ENCODE measurements at places on chromosomes 6 and 20. TPM values are rescaled to one million over a fixed set of nuclear protein-coding genes. Genes with fewer than 3 reads are reported as not detected.

- DNase-seq: no peak
Observed at GRCh38 chr6:128446497-128446896, 73.9 kb downstream of the PTPRK start.

Gene EEF1A2
- 20.5 TPM for total RNA-seq

GRCh38 chr6:42781546-42781795 is 381 bp upstream of the BICRAL start:
- no peak for DNase-seq

GRCh38 chr6:116450769-116451740 is 10.1 kb upstream of the CALHM6 start:
- DNase-seq: peak; percentile 24

Gene CDS2
- 25.2 TPM for total RNA-seq

- no peak for DNase-seq
Observed at GRCh38 chr20:20702330-20703245, 9.9 kb downstream of the RALGAPA2 start.

DNA sequence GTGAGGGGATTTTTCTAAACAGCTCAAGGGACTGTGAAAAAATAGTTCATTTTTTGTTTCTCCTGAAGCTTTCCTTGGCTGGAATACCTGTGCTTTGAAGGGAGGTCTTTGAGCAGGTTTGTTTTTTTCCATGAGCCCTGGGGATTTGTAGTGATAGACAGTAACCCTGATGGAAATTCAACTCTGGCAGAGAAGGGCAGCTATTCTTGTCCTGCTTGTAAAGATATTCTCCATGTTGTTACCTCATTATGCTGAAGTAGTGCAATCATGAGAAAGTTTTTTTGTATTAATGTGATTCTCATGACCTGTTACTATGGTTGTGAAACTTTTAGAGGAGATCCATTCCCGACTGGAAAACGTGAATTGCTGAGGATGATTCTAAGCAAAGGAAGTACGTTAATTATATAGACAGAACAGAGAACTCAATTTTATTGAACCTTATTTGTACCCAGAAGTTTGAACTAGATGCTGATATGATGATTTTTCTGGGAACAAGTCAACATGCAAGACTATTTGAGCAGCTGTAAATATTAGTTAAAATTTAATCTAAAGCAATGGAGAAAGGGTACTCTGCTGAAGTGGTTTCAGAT is 12.5 kb downstream of the UTRN start:
- DNase-seq: no peak

DNA sequence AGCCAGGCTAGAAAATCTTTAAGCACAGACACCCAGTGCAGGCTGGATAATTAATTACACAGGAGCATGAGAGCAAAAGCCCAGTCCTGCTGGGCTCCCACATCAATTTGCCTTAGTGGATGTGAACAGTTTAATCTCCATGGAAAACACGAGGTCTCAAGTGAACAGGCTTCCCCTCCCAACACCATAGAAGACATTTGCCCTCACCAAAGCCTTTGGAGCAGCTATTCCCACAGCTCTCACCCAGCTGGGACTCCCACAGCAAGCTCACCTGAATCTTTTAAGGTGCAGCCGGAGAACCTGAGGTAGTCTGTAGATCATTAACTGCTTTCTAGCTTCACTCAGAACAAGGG is 12.0 kb downstream of the TOMM6 start:
- no peak for DNase-seq

DNA sequence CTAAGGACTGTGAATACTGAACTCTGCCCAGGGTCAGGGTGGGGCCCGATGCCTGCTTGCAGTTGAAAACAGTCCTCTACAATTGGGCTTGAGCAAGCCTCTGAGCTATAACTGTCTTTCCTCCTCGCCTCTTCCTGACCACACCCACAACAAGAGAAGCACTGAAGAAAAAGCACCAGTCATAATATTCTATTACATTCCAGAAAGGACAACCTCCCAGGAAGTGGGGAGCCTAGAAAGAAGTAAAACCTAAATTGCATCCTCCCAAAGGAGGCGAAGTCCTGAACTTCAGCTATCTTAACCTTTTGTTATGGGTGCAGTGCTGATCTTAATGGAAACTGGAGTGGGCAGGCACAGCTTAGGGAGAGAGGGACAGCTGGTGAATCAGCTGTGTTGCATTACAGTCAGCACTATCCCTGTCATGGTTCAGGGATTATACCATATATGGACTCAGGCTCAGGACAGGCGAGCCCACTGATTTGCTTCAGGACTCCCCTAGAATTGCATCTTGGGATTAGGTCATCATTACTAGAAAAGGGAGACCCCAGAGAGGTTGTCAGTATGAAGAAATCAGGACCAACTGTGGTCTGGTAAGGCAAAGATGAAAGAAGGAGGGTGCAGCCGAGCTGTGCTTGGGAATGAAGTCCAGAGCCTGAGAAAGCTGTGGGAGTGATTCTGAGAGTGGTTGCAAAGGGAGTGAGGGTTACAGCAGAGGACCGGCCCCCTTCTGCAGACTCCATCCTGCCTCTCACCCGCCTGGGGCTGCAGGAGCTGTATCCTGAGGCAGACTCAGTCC is 18.3 kb upstream of the TRAM2 start:
- DNase-seq: no peak

- no peak for DNase-seq
Observed at GRCh38 chr6:157721426-157721825, 101.6 kb upstream of the SNX9 start.

Gene MOXD1
- total RNA-seq: 0.83 TPM
